Brain microvascular endothelial cell (primary cell): ENCODE measurements at places on chromosomes 6 and 20.

GRCh38 chr20:14336686-14337085, 726 bp downstream of the FLRT3 start:
- DNase-seq = peak; percentile 10

DNA sequence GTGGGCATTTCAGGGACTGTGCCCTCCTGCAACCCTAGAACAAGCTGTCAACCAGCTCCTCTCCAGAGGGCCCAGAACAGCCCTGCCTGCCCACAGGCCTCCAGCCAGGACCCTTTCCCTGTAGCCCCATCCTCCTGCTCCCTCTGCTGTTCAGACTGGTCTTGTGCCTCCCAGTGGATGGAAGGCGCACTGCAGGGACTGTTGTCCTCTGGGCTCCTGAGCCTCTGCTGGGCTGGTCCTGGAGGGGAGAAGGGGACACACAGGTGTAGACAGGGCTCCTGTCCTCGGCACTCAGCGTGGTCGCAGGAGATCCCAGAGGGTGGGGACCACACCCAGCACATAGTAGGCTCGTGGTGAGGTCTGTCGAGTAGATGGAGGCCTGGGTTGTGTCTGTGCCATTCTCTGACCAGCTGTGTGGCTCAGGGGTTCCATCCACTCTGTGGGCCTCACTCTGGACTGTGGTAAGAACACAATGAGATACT, 11.5 kb downstream of the ITPR3 start:
- peak; percentile 12 for DNase-seq

DNA sequence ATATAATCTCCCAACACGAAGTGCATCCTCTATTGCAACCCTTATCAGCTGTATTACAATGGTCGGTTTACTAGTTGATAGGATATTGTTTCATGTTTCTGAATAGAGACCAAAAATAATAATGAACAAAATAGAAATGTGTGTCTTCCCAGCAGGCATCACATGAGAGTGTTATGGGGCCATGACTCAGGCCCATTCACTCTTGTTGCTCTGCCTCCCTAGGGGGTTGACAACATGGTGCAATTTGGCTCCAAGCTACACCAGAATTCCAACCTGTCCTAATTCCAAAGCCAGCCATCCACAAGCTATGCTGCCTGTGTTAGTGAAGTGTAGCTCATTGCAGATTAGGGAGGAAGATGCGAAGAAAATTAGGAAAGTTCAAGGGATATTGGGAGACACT, 13.1 kb upstream of the SAYSD1 start:
- DNase-seq = no peak

DNA sequence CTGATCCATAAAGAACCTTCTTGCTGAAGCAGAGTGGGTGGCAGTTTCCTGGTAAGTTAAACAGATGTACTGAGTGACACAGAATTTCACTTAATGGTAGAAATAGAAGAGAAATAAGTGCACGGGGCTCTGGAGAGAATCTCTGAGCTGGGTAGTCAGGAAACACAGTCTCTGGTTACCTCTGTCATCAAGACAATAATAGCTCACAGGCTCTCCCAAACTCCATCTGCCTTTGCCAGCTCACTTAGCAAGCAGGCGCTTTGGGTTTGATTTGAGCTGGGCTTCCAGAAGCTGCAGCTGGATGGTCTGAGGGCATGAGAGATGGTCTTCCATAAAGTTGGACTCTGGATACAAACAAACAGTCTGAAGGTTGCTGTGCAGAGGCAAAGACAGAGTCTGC, 39.6 kb upstream of the PRSS35 start:
- DNase-seq = no peak

- peak; percentile 48 for DNase-seq
Observed at GRCh38 chr20:22825076-22825475, 210.0 kb upstream of the SSTR4 start.
